ENCODE measurements at places on chromosomes 7 and 10. TPM values are rescaled to one million over a fixed set of nuclear protein-coding genes. Genes with fewer than 3 reads are reported as not detected.

LHPP gene
- 19.7 TPM for total RNA-seq

LRRTM3 gene
- 0.09 TPM for total RNA-seq

AGAP9 gene
- total RNA-seq: 17.4 TPM

PVRIG gene
- not detected for total RNA-seq

BMPR1A gene
- total RNA-seq: 44.4 TPM

BTBD16 gene
- total RNA-seq: 0.16 TPM

TAS2R4 gene
- 1.1 TPM for total RNA-seq

SKIDA1 gene
- total RNA-seq: 0.34 TPM

EPHA1 gene
- total RNA-seq: 18.9 TPM

PRR15 gene
- 356 TPM for total RNA-seq

GPR37 gene
- total RNA-seq: 0.93 TPM

SPDYE9 gene
- not detected for total RNA-seq

Measured in mucosa of descending colon (tissue), 3 donors.